ENCODE measurements at places on chromosomes 4 and X.

- no peak for DNase-seq
Measured at GRCh38 chr4:18930487-18930886, 908.9 kb upstream of the LCORL start.

- peak; percentile 74 for DNase-seq
Measured at GRCh38 chr4:92236877-92237276, 66.9 kb upstream of the GRID2 start.

GRCh38 chr4:129446074-129446473 is 350.1 kb downstream of the C4orf33 start:
- DNase-seq: peak; percentile 4

GRCh38 chrX:20530406-20530921 is 263.8 kb upstream of the RPS6KA3 start:
- DNase-seq: peak; percentile 77

- DNase-seq: no peak
Measured at GRCh38 chr4:127229855-127230608, 402.7 kb upstream of the INTU start.

DNA sequence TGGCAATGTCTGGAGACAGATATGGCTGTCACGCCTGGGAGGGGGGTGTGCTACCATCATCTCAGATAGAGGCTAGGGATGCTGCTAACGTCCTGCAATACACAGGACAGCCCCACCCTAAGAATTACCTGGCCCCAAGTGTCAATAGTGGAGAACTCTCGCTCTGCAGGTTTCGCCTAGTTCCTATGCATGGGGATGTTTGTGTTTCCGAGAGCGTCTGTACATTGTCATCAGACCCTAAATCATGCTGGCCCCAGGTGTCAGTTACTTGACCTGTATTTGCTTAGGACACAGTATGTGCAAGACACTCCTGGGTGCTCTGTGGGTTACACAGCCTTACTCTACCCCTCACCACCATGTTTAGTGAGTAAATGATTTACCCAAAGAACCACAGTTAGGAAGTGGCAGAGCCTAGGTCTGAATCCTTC is 90.8 kb downstream of the AFF1 start:
- no peak for DNase-seq

DNA sequence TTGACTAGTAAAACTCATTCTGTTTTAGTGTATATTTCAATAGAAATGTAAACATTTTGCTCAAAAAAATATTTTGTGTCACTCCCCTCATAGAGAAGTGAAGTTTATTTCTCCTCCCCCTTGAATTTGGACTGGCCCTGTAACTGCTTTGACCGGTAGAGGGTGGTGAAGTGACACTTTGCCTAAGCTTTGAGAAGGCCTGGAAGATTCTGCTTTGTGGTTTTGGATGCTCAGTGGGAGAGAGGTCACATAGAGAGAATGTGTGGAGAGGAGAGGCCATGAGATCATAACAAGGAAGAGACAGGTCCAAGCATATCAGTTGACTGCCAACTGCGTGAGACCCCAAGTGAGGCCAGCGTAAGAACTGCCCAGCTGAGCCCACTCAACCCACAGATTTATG is 19.1 kb upstream of the ARX start:
- peak; percentile 61 for DNase-seq

DNA sequence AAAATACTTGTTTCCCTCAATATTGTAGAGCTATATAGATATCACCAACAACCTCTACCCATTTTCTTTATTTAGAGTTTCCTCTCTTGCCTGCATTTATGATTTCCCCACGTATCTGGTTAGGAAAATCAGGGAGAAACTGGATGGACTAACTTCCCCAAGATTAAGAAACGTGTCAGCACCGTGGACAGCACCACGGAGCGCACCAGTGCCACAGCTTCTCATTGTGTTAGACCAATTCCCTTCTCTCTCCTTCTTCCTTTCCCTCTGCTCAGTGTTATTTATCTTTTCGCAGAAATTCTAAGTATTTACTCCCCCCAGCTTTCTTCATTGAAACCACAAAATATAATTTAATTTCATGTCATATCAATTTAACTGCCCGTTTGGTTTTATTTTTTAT is 568.6 kb upstream of the BOD1L1 start:
- peak; percentile 83 for DNase-seq

DNA sequence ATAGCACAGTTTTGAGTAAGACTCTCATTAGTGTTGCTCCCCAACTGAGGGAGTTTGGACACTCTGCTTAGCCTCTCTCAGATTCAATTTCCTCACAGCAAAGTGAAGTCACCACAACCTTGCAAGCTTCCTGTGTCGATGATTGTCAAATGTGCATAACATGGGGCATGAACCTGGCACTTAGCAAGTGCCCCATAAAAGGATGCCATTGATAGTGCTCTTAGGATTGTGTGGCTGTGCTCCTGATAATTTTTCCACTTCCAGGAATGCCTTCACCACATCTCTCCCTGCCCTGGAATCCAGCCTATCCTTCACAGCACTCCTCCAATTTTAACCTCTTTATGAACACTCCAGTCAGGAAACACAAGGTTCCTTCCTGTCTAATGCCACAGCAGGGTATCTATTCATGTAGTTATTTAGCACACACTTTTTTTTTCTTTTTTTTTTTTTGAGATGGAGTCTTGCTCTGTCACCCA is 309.4 kb downstream of the PPP3CA start:
- no peak for DNase-seq

DNA sequence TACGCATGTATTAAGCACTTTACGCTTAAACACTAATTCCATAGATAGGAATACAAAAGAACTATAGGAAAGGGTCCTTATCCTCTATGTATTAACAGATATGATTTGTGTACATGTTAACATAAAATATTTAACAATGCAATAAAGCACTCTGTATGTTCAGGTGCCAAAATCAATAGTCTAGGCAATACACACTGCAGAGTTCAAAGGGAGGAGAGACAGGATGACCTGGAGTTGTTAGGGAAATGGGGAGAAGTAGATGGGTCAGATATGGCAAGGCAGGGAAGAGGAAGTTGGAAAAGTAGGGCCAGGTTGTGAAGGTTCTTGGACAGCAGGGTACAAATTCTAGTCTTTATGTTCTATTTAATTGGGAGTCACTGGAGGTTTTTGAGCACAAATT is 2.9 kb downstream of the SGCB start:
- no peak for DNase-seq

GRCh38 chrX:18449236-18449635 is 23.8 kb downstream of the CDKL5 start:
- no peak for DNase-seq

GRCh38 chr4:40918330-40918729 is 168.6 kb downstream of the NSUN7 start:
- DNase-seq: peak; percentile 85

Measured in choroid plexus epithelial cell (primary cell).